Brain (organoid and tissue), 16 donors: ENCODE measurements at places on chromosomes 11 and 22.
A peak's percentile ranks its signal among the peaks of the same experiment; 100 is the strongest.

DNA sequence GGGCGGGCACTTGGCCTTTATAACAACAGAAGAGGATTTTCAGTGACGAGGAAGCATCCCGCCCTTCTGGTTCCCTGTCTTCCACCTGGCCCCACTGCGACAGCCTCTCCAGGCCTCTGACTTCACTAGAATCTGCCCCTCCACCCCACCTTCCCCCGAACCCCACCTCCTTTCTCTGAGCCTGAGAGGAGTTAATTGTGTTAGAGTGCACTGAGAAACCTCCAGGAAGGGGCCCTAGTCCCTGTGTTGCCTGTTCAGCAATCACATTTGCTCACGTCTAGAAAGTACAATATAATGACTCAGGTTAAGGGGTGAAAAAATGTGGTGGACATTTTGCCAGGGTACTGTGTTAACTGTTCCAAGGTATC is 38.8 kb downstream of the PTPRJ start:
- DNase-seq: no peak

DNA sequence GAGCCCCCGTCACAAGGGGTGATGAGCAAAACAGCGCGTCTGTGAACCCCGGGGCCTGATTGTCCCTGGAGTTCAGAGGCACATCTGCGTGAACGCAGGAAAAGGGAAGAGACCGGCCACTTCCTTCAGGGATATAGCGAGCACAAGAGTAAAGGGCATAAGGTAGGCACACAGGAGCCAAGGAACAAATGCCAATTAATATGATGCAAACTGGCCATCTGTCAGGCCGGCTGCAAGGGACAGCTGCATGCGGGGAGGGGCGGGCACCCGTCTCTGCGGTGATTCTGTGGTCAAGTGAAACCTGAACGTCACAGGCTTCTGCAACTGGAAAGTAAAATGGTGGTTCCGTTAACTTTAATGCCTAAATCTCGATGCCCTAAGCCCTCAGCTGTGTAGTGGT is 64.7 kb downstream of the TRIM29 start:
- peak; percentile 48 for DNase-seq

- no peak for DNase-seq
Observed at GRCh38 chr22:40210818-40211217, 33.1 kb downstream of the TNRC6B start.

DNA sequence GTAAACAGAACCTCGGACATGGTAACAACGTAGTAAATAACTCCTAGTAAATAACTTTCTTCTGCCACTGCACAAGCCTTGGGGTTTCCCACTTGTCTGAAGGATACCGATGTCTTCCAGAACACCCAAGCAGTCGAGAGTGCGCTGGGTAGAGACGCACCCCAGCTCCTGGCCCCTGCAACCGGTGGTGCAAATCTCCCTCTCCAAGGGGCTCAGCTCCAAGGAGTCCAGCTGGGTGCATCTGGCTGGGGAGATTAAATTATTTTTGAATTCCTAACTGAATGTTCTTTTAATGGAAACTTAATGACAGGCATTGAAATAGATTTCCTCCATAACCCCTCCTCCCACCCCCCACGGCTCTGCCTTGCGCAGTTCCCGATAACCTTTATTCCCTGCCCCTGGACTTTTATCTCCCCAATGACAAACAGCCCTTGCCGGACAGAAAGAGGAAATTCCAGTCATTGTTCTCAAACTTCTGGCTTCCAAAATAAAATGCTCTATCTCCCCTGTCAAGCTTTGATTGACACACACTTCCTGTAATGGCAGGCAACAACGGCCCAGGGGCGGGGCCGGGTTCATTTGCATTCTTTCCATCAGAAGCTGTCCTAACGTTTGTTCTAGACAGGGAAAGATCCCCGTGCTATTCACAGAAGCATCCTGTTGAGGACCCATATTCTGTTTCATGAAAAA is 31.2 kb downstream of the KCNJ1 start:
- no peak for DNase-seq

GRCh38 chr11:61080526-61080925 is 21.8 kb upstream of the CD5 start:
- no peak for DNase-seq

DNA sequence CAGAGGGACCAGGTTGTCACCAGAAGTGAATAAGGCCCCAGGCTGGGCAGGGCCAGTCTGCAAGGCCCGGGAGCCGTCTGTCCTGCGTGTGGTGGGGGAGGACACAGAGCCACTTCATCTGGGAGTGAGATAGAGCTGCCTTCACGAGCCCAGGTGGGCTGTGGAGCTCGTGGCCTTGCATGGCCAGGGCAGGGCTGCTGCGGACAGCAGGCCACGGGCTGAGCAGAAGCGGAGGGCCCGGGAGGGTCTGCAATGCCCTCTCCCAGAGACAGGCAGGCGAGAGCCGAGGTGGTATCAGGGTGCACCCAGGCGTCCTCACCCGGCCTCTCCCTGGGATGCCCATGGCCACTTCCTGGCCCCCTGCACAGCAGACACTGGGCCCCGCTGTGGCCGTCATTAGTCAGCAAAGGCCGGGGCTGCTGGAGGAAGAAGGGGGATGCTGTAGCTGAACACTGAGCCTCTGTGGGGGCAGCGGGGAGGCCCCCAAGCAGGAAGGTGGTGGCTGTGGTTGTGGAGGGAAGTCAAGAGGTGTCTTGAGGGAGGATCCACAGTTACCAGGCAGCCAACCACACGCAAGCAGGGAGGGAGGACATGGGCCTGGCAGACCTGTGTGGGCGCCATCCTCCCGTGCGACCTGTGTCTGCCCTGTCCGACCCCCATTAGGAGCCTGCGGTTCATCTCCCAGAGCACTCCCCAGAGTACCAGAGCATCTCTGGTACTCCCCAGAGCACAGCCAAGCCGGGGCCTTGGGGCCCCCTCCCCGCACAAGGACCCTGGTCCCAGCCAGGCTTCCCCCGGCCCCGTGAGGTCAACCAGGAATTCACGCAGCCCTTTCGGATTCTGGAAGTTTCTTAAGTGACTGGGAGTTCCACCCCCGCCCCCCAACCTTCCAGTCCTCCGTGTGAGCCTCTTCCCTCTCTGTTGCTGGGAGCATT is 1109.5 kb downstream of the BRD1 start:
- no peak for DNase-seq

DNA sequence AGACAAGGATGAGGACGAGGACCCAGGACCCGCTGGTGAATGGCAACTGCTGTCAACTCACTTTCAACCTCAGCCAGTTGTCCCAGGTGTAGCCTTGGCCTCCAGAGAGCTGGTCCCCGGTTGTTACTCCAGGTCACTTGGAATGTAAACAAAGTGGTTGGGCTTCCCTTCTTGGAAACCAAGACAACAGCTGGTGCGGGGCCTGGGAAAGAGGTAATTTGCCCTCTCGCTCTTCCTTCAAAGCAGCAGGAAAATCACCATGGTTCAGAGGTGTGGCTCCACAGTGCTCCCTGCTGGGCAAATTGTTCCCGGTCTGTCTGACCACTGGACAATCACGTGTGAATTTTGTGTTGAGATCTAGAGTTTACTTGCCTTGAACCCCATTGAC is 15.0 kb downstream of the SLC1A2 start:
- no peak for DNase-seq

GRCh38 chr11:34523053-34523452 is 9.5 kb upstream of the ELF5 start:
- no peak for DNase-seq

DNA sequence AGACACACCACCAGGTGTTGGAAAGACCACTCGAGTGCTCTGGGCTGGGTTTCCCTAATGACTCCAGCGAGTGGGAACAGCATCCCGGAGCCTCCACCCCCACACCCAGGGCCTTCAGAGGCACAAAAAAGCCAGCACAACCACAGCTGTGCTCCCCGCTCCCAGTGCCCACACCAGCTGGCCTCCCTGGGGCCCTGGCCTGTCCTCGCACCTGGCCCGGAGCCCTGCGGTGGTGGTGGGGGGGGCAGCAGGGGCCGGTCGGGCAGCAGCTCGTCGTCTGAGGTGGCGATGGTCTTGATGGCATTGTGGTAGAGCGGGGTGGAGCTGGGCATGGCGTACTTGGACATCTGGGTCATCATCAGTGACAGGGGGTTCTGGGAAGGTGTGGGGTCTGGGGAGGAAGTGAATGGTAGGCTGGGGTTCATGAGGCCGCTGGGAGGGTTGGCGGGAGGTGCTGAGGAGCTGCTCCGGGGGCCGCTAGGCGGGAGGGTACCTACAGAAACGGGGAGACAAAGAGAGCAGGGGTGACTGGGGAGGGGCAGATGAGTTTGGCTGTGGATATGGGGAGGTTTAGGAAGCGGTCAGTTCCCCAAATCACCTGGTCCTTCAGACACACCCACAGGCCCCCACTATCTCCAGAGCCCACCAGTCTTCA is 16.1 kb downstream of the CXCR5 start:
- DNase-seq: no peak

DNA sequence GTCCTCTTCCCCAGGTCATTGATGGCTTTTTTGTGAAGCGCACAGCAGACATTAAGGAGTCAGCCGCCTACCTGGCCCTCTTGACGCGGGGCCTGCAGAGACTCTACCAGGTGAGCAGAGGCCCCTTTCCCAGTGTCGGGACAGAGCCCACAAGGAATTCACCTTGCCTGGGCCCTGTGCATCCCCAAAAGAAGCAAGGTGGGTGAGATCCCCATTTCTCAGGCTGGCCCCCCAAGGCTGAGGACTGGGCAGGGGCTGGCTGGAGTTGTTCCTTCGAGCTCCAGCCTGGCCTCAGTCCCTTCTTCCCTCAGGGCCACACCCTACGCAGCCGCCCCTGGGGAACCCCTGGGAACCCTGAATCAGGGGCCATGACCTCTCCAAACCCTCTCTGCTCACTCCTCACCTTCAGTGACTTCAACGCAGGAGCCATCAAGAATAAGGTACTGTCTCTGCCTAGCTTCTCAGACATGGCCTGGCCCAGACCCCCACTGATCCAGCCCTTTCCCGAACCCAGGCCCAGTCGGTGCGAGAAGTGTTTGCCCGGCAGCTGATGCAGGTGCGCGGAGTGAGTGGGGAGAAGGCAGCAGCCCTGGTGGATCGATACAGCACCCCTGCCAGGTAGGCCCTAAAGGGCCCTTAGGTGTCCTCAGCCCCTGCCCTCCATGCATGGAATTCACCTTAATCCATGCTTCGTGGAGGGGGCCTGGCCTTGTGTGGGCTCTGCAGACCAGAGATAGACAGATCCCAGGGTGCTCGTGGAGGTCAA is 4.7 kb downstream of the MUS81 start:
- DNase-seq: no peak

DNA sequence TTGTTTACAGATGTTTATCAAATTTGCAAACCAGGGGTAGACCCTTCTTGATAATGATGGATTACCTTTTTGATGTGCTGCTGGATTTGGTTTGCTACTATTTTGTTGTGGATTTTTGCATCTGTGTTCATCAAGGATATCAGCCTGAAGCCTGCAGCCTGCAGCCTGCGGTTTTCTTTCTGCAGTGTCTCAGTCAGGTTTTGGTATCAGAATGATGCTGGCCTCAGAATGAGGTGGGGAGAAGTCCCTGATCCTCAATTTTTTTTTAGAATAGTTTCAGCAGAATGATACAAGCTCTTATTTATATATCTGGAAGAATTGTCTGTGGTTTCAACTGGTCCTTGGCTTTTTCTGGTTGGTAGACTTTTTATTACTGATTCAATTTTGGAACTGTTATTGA is 19.7 kb upstream of the RAB38 start:
- no peak for DNase-seq

- no peak for DNase-seq
Observed at GRCh38 chr11:17721242-17721999, 2.0 kb downstream of the MYOD1 start.

- no peak for DNase-seq
Observed at GRCh38 chr11:113420808-113421207, 33.2 kb downstream of the ANKK1 start.

DNA sequence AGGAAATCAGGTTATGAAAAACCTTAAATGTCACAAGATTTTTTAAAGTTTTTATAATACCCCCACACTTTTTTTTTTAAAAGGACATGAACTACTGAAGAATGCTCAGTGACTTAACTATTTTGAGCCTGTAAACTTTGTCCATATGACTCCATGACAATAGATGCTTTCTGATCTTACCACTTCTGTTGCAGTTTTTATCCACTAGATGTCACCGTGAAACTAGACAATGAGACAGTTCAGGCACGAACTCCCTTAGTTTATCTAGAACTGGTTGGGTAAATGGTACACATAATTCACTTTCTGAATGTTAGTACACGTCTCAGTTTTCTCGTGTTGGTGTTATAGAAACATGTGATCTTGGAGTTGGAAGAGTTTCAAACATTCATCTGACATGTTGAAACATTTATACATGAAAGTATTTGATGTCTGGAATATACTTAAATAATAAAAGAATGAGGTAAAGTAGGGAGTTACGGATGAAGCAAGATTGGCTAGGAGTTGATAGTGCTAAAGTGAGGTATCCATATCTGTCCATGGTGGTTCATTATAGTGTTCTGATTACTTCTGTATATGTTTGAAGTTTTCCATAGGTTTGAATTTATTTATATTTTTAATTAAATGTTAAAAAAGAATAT is 8.1 kb downstream of the CCDC15 start:
- DNase-seq: peak; percentile 92

- no peak for DNase-seq
Observed at GRCh38 chr22:30175690-30176288, 70.8 kb downstream of the LIF start.

DNA sequence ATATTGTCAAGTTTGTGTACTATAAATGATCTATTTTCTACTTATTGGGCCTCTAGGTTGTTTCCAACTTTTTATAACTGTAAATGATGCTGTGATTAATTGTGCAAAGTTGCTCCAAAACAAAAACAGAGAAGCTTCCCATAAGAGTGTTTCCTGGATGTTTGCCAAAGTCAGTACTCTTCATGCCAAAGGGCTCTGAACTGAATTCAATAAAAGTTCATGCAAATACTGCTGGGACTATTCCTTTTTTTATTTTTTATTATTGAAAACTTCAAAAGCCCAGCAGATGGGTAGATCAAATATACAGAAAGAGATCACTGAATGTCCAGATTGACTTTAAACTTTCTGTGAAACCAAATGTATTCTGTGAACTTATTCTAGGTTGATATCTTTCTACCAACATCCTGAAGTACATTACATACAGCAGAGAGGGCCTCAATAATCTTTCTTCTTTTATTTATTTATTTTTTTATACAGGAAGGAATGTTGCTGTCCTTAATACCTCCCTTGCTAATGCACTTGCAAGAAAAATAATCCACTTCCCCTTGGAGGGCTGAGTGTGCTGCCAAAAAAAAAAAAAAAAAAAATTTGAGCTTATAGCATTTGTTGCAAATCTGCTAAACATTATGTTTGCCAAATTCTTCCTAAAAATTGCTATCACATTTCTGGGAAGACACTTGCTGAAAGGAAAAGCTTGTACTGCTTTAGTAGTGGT is 53.0 kb downstream of the CTSC start:
- peak; percentile 84 for DNase-seq

- no peak for DNase-seq
Observed at GRCh38 chr22:47033648-47034000, 271.2 kb downstream of the TBC1D22A start.

GRCh38 chr22:44580176-44581095 is 82.4 kb upstream of the RTL6 start:
- no peak for DNase-seq
